Hematopoietic multipotent progenitor cell treated with erythropoietin and hydrocortisone succinate and interleukin-3 and kit ligand, for 8 days (in vitro differentiated cells): ENCODE measurements at places on chromosomes 5 and 9.

- DNase-seq: no peak
These were observed 157.1 kb downstream of the ARRDC3 start for GRCh38 chr5:91225848-91226686.

DNA sequence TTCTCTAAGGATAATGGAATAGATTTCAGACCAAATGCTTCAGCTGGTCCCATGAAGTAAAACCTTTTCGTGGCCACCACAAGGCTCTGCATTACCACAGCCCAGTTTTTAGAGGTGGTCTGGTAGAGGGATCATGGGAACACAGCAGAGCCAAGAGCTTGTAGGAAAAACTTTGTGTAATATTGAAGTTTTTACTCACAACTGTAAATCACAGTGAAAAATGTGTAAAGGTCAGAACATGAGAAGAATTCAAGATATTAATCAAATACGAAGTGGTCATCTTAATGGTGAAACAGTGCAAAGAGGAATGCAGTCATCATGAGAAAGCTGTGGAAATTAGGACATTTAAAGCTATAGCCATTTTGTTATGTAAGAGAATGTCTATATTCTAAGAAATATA lies 197.5 kb downstream of the NPR3 start:
- DNase-seq: no peak

DNA sequence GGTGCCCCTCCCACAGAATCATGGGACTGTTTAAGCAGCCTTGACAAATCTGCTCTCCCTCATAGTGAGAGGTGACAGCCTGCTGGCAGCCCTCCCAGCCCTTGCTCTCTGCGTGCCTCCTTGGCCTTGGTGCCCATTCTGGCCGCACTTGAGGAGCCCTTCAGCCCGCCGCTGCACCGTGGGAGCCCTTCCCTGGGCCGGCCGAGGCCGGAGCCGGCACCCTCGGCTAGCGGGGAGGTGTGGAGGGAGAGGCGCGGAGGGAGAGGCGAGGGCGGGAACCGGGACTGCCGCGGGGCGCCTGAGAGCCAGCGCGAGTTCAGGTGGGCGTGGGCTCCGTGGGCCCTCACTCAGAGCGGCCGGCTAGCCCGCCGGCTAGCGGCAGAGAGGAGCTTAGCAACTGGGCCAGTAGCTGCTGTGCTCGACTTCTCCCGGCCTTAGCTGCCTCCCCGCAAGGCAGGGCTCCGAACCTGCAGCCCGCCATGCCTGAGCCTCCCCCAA lies 125.9 kb upstream of the MYO10 start:
- no peak for DNase-seq

DNA sequence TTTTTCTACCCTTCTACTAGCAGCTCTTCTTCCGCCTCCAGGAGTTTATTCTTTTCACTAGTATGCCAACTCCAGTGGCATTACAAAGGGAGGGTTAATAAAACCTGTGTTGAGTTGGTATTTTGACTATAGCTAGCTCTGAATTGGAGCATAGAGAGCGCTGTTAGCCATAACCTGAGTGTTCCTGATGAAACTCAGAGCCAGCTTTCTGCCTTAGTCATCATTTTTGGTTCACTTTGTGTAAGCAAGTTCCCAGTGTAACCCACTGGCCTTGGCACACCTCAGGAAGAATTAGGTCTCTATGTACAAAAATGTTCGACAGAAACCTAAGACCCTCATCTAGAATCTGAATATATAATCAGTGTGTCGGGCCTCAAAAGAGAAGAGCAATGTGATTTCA lies 238.9 kb downstream of the NR3C1 start:
- no peak for DNase-seq

- no peak for DNase-seq
These were observed 4.6 kb upstream of the ISL1 start for GRCh38 chr5:51378448-51379330.

DNA sequence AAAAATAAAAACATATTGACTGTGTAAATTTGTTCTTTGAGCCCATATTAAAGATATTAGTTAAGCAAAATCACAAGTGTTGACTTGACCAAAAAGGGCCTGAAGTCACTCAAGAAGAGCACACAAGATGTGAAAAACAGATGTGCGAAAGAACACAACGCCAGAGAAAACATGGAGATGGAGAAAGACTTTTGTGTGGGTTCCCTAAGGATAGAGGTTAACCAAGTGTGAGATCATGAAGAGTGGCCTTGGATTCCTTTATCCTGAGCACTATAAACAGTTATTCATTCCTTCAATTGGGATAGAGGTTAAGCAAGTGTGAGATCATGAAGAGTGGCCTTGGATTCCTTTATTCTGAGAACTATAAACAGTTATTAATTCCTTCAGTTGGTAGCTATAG lies 361.8 kb downstream of the CDH18 start:
- DNase-seq: no peak

DNA sequence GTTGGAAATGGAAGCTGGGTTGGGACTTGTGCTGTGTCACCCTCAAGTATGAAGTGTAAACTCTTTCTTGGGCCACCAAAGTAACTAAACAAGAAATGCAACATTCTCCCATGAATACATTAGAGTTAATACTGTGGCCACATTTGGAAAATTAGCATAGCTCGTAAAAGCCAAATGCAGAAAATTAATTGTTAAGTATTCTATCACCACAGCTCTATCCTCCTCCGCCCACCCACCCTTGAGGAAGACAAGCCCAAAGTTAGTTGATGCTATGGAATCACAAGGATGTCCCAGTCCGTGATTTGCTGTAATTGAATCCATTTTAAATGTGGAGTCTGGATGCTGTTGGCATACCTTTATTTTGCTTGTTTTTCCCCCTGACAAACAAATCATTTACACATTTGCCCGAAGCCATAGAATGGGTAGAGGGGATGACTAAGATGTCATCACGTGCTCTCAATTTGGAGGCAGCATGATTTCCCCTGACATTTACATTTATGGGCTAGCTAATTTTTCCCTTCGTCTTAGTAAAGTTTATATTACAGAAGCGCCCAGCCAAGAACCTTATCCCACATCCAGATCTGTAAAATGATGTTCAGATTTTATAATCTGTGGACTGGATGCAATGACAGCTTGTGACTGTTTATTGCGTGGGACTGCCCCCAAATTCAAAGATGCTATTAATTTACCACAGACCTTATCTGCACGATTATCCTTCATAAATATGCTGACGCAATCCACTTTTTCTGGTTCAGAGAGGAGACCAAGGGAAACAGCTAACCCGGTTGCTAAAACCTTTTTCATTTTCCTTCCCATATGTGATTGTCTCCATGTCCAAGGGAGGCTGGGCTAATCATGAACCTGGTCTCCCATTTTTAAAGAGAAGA lies 3.7 kb downstream of the MSX2 start:
- no peak for DNase-seq

- no peak for DNase-seq
These were observed 185.7 kb downstream of the PBX3 start for GRCh38 chr9:125932746-125933455.

GRCh38 chr9:15059003-15059402 lies 148.8 kb upstream of the FREM1 start:
- no peak for DNase-seq

- no peak for DNase-seq
These were observed 185.0 kb upstream of the DAP start for GRCh38 chr5:10946050-10946449.

DNA sequence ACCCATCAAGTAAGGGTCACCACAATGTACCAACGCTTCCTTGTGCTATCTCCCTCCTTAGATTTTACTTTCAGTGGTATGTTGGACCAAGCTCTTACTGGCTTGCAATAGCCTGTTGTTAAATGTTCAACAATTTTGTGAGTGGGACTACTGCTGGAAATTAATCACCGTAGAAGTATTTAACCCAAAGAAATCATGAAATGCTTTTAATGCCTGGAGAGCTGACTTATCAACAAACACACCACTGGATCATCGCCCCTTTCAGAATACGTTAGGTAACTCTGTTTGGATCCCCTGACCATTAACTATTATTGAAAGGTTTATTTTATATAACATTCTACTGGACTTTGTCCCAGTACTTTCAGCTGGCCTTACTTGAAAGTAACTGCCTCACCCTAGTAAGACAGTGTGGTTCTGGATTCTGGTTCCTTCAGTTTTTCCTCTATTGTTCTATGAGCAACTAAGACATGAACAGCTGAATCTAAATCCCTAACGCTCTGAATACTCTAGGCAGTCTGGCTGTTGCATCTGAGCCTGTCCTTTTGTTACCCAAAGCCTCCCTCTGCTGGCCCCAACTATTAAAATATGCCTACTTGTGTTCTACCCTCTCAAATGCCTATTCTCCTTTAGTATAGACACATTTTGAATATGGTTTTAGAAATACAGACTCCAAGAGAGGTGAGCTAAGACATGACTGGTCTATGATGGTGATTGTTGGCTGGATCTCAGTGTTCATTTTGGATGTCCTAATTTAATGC lies 1203.4 kb upstream of the DMAC1 start:
- no peak for DNase-seq

DNA sequence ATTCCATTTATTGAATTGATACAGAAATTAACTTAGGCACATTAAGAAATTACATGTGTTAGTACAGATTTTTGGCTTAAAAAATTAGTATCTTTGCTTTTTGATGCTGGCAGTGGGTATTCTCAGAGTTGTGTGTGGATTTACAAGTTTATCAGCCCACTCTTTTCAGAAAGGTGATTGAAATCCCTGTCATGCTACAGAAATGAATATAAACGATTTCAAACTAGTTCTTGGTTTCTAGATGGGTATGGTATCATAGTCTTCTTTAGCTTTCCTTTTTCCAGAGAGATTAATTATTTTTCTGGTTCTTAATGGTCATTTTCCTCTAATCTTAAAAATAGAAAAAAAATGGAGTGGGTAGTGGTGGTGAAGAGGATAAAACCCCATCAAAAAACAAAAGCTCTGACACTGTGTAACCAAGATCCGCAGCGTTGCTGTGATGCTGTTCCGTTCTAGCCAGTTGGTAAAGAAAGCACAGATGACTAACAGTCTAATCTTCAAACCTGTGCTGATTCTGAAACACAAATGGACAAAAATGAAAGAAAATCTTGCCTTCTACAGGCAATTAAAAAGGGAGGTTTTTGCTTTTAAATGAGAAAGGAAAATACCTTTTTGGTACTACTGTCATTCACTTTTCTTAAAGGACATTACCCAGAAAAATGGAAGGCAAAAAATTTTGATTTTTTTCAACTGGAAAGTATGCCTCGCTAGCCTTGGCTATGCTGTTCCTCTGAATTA lies 5.2 kb downstream of the LRRTM2 start:
- DNase-seq: no peak

GRCh38 chr5:4156153-4156552 lies 560.5 kb downstream of the IRX1 start:
- no peak for DNase-seq

GRCh38 chr9:1098551-1098950 lies 48.4 kb downstream of the DMRT2 start:
- DNase-seq: no peak

DNA sequence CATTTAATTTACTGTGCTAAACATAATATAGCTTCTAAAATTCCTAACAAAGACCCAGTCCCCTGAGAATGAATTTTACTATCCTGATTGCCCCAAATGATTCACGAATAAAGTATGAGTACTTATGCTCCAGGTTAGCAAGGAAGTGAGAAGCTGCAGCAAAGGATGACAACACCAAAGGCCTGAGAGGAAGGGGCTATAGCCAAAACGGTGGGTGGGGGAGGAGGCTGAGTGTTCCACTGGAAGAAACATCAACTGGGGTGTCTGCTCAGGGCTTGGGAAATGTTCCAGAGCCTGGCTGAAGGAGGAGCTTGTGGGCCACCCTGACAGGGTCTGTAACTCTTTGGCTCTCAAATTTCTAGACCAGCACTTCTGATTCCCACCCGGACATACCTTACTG lies 157.3 kb downstream of the ADAMTS12 start:
- DNase-seq: no peak

DNA sequence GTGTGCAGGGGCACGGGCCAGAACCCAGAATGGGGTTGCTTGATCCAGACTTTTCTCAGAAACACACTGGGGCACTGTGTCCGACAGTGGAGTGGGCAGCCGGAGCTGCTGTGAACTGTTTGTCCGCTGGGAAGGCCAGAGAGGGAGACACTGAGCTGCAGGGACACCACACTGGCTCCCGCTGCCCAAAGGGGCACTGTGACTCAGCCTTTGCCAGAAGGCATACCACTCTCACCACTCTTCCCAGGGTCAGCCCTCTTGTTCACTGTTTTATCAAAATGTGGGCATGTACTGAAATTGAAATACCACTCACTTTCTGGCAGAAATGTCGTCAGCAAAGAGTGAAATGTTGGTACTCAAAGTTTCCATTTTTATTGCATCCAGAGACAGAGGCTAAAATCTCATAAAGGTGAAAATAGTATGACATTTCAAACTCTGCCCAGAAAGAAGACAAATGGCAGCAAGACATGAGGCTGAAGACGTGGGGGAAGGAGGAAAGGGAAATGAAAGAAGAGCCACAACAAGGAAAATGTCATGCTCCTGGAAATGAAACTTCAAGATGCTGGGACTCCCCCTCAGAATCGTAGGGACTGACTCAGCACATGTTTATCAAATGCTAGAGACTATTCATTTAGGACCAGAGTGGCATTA lies 4.5 kb upstream of the IL7R start:
- no peak for DNase-seq

DNA sequence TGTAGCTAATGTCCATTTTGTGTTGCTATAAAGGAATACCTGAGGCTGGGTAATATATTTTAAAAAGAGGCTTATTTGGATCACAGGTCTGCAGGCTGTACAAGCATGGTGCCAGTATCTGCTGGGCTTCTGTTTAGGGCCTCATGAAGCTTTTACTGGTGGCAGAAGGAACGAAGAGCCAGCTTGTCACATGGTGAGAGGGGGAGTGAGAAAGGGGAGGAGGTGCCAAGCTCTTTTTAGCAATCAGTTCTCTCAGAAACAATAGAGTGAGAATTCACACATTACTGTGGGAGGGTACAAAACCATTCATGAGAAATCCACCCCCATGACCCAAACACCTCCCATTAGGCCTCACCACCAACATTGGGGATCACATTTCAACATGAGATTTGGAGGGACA lies 340.9 kb downstream of the RASEF start:
- DNase-seq: no peak

GRCh38 chr5:42804717-42805339 lies 6.9 kb downstream of the SELENOP start:
- DNase-seq: no peak

DNA sequence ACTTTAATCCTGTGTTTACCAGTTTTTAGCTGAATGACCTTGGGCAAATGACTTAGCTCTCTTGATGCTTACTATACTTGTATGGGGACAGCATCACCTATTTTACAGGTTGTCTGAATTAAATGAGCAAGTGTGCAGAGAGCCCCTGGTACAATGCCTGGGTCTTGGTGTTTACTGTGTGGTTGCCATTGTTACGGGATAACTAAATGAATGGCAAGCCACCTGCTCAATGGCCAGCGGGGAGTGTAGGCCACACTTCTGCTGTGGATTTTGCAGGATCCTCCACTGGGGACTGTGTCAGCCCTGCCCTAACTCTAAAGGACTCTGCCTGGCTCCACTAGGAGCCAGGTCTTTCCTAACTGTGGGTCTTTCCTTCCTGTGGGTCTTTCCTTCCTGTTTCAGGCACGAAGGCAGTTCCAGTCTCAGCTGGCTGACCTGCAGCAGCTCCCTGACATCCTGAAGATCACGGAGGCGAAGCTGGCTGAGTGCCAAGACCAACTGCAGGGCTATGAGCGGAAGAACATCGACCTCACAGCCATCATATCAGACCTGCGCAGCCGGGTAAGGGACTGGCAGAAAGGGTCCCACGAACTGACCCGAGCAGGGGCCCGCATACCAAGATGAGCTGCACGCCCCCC lies 10.3 kb upstream of the GLE1 start:
- DNase-seq: peak; percentile 84

GRCh38 chr5:42555797-42556196 lies 132.6 kb downstream of the GHR start:
- DNase-seq: no peak

GRCh38 chr5:10741661-10742060 lies 19.4 kb downstream of the DAP start:
- no peak for DNase-seq
